ENCODE measurements at places on chromosomes 13 and 19.

DNA sequence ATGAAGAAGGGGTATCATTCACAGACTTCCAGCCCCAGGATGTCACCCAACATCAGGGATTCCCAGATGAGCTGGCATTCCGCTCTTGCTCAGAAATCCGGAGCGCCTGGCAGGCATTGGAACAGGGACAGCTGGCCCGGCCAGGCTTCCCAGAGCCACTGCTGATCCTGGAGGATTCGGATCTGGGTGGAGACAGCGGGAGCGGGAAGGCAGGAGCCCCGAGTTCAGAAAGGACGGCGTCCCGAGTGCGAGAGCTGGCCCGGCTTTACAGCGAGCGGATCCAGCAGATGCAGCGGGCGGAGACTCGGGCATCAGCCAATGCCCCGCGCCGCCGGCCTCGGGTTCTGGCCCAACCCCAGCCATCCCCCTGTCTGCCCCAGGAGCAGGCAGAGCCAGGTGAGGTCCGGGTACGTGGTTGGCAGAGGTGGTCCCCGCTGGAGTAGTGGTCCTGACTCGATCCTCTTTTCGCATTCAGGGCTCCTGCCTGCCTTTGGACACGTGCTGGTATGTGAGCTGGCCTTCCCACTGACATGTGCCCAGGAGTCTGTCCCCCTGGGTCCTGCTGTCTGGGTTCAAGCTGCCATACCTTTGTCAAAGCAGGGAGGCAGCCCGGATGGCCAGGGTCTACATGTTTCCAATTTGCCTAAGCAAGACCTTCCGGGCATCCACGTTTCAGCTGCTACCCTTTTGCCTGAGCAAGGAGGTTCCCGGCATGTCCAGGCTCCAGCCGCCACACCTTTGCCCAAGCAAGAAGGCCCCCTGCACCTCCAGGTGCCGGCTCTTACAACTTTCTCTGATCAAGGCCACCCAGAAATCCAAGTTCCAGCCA lies 11.0 kb downstream of the PLEKHG2 start:
- no peak for DNase-seq

GRCh38 chr13:98143157-98143553 lies 261 bp downstream of the FARP1 start:
- DNase-seq = no peak

GRCh38 chr13:95154413-95154886 lies 146.8 kb downstream of the ABCC4 start:
- DNase-seq = no peak

GRCh38 chr13:106772006-106772601 lies 204.2 kb upstream of the ARGLU1 start:
- DNase-seq = no peak

DNA sequence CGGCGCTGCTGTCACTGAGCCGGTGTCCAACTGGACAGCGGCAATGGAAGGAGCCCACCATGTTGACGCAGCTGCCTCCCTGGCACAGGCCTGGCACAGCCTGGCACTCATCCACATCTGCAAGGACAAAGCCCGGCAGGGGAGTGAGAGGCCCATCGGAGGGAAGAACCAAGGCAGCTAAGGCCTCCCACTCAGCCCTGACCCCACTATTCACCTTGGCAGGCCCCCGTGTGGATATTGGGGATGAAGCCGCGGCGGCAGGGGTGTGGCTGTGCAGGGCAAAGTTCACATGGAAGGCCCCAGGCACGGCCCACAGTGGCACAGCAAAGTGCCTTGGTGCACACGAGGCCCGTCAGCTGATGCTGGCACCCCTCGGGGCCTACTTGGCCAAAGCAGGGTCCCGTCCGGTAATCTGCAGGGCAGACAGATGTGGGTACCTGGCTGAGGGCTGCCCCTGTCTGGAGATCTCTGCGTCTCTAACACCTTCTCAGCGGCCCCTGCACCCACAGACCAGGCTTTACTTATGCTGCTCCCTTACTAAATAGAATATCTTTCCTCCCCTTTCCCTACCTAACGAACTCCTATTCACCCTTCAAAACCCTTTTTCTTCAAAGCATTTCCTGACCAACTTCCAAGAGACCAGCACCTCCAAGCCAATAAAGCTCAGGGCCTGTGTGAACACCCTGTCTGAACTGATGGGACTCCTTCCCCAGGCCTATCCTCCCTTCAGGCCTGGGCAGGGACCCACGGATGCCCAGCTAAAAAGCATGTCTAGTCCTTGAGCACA lies 7.5 kb downstream of the FBN3 start:
- DNase-seq = no peak

GRCh38 chr13:79490824-79491223 lies 9.9 kb downstream of the NDFIP2 start:
- no peak for DNase-seq

Measured in activated T-cell treated with anti-CD3 and anti-CD28 coated beads, Interleukin-2, amount 50 U/mL, for 1 hour (primary cell).